ENCODE measurements at places on chromosomes 7 and 10. TPM values are rescaled to one million over a fixed set of nuclear protein-coding genes. Genes with fewer than 3 reads are reported as not detected.

GRCh38 chr7:82105463-82105862 is 335.6 kb upstream of the HGF start:
- H3K27ac ChIP-seq = no peak overlapping the region
- DNase-seq = no peak
- H3K4me3 ChIP-seq = no peak overlapping the region
- no peaks in the 10 kb centered on the region for H3K4me1 ChIP-seq
- H3K27me3 ChIP-seq = no peaks in the 10 kb centered on the region

GRCh38 chr10:120456626-120457430 is at the start of gene PLPP4:
Gene PLPP4 (plus strand): TSS chr10:120457227. CDS start chr10:120457306, 79 bp downstream.
- H3K27me3 ChIP-seq = no peaks in the 10 kb centered on the region
- DNase-seq = peak; percentile 47
- no peaks in the 10 kb centered on the region for H3K4me1 ChIP-seq
- H3K36me3 ChIP-seq = no peaks in the 10 kb centered on the region
- H3K27ac ChIP-seq = no peak within 1 kb of the TSS

Gene ZNF804B
- total RNA-seq = not detected

Gene SPDYE2B
- not detected for total RNA-seq

Gene AKR1D1
- total RNA-seq = not detected

Data from aorta (tissue), 5 donors.